ENCODE measurements at places on chromosomes 4 and X.
A peak's percentile ranks its signal among the peaks of the same experiment; 100 is the strongest.

DNA sequence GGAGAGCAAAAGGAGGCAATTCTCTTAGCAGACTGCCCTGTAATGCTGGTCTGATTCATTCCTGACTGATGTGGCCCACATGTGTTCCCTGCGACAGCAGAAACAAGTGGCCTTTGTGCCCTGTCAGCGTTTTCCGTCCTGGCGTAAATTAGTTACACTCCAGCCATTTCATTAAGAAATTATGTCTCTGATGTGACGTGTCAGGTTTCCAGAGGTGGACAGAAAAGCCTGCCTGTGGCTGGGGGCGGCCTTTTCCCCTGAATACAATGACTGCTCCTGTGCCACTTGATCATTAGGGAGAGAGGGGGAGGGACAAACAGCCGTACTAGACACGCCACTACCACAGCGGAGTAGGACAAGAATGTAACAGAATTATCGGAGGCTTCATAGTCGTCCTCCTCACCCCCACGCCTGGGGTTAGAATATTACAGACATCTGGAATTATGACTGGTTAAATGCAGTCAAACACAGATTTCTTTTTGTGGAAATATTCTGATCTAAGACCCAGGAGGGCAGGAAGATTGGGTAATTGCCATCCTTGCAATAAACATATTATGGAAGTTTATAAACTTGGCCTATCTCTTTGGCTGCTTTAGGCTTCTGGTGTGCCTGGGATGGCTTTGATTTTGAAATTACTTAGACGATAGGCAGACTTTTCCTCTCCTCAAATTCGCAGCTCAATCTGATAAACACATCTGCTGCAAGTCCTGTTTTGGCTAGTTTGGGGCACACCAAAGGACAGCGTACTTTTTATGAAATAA is 146.2 kb upstream of the BCOR start:
- no peak for DNase-seq

- DNase-seq, result no peak
These were observed 131.3 kb downstream of the SLC7A11 start for GRCh38 chr4:138110815-138111214.

GRCh38 chr4:41611881-41612871 is 74.2 kb downstream of the LIMCH1 start:
- peak; percentile 43 for DNase-seq

GRCh38 chr4:107799669-107800450 is 24.9 kb upstream of the SGMS2 start:
- DNase-seq, result no peak

- DNase-seq, result no peak
These were observed 20.8 kb downstream of the GUCY1A1 start for GRCh38 chr4:155687380-155687982.

- no peak for DNase-seq
These were observed 145.1 kb downstream of the APBB2 start for GRCh38 chr4:41069257-41069656.

- DNase-seq, result no peak
These were observed 66.9 kb upstream of the DAPP1 start for GRCh38 chr4:99749445-99750391.

- DNase-seq, result no peak
These were observed 29.6 kb downstream of the SMARCA1 start for GRCh38 chrX:129493643-129494042.

DNA sequence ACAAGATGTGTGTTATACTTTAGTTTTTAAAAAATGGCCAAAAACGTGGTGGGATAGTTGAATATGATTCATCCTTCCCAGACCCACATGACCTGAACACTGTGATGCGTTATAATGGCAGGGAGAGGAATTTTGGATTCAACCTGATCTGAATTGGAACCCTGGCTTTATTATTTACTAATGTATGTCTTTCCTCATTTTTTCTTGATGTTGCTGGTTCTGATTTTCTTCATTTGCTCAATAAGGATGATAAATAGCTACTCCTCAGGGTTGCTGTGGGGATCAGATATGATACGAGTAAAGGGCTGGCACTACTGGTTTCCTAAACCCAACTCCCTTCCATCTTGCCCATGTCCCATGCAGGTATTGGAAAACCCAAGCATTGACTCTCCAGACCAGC is 24.2 kb upstream of the ACSL1 start:
- DNase-seq, result no peak

GRCh38 chrX:76127341-76127740 is 45.5 kb upstream of the PBDC1 start:
- DNase-seq, result no peak

- DNase-seq, result no peak
These were observed 71.3 kb upstream of the SPRY1 start for GRCh38 chr4:123325241-123325681.

DNA sequence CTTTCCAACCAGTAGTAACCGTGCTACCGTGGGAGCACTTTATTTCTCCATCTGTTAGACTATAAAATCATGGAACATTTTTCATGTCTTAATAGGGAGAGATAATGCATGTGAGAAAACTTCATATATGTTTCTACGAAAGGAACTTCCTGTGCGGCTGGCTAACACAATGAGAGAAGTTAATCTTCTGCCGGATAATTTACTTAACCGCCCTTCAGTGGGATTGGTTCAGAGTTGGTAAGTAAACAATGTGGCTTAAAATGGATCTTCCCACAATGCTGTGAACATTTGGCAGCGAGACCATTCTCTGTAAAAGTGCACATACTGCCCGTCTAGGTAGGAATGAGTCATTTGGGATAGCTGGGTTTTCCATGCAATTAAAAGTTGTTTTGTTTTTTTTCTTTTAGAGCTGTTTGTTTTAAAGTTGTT is 29.6 kb downstream of the PDK3 start:
- DNase-seq, result no peak

DNA sequence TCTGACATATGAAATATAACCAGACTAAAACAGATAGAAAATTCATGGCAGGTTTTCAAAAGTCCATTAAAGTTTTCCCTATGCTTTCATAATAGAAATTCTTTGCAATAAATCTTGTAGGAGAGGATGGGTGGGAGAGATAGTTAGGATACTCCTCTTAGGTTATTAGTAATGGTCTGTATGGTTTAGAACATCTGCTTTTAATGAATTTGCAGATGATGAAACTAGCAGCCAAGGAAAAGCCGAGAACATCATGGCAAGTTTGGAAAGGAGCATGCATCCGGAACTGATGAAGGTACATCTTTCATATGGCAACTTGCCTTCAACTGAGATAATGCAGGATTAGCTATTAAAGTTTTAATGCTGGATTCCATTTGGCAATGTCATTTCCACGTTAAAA is 70.7 kb downstream of the DOCK11 start:
- no peak for DNase-seq

DNA sequence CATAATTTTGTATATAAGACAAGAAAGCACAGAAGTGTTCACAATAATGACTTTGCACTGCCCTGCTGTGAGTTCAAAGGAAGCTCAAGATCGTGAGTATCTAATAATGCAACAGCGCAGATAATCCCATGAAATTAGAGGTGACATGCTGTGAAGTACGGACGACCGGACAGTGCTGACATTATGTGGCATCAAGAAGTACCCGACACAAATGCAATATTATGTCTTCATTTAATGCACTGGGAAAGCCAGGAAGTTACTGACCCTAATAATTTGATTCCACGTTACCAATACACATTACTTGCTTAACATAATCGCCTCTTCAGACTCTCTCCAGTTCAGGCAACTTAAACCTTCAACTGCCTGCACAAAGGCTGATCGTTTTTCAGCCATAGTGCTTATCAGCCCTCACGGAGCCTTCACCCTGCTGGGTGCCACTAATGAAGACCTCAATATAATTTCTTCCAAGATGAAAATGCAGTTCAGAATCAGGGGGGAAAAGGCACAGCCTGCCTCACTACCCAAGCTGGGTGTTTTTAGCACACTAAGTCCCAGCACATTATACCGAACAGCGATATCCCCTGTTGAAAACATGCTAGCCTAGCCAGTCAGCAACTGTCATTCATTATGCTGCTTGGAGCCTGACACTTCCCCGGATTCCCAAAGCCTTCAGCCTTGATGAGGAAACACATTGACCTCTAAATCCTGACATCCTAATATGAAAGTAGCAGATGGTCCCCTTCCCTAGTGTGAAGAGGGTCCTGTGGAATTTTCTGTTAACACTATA is 56.1 kb downstream of the SLC7A11 start:
- no peak for DNase-seq

GRCh38 chr4:98801259-98801725 is 127.6 kb downstream of the EIF4E start:
- no peak for DNase-seq

- peak; percentile 45 for DNase-seq
These were observed 92.2 kb upstream of the PGRMC2 start for GRCh38 chr4:128379860-128380259.

DNA sequence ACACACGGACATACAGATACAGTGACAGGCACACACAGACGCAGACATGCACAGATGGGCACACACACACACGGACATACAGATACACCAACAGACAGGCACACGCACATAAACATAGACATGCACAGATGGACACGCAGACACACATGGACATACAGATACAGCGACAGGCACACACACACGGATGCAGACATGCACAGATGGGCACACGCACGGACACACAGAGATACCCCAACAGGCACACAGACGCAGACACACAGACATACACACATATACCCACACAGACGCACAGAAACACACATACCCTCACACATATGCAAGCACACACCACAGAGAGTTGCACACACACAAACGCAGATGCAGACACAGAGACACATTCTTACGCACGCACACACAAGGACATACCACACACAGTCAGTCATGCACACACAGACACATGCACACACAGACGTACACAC is 24.4 kb upstream of the SLC25A6 start:
- DNase-seq, result no peak

- no peak for DNase-seq
These were observed 722.1 kb downstream of the PCDH7 start for GRCh38 chr4:31442236-31442635.

DNA sequence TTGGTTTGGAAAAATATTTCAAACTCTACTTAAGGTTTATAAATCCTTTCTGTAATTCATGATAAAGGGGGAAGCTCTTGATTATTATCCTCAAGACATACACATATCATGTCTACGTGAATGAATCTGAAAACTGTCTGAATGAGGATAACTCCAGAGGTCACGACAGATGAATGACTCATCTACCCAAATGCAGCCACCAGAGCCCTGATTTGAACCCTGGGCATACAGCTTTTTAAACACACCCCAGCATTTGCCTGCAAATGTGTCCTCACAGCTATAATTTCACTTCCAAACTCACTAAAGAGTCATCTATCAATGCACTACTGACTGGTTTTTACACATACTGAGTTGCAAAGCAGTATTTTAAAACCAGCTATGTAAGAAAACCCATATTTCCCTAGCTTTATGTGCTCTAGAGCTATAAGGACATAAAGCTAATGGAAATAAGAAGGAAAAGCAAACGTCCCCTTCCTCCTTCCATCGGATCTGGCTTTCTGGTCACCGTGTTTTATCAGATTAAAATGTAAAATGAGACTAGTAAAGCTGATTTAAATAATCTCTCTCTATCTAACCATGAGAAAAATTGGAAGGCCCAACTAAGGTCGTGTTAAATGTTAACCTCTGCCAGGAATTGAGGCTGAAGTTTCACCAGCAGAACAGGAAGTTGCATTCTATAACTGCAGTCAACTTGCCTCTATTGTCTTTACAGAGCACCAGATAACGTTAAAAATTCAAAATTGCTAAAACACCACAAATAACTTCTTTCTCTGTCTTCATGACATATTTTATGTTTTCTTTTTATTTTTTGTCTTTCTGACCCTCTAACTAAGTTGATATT is 63.1 kb upstream of the SPP1 start:
- no peak for DNase-seq

Data from pancreas (tissue), 10 donors.